ACHN (cell line): ENCODE measurements at places on chromosomes 12 and 14.

- DNase-seq, result peak; percentile 37
Measured at GRCh38 chr14:74257078-74257940, 18.1 kb downstream of the VSX2 start.

DNA sequence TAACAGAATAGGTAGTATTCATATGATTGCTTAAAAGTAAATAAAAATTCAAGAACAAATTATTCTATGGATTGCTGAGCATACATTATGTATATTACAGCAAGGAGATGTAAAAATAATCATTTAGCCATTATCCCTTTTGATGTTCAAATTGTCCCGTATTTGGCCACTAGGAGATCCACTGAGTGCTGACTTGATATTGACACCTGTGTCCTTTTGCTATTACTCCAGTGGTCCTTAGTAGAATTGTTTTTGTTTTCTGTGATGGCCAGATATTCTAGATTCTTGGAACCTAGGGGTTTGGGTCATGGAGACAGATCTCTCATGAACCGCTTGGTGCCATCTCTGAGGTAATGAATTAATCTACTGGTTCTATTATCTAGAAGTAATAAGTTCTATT, 16.8 kb downstream of the ERO1A start:
- DNase-seq, result peak; percentile 14

DNA sequence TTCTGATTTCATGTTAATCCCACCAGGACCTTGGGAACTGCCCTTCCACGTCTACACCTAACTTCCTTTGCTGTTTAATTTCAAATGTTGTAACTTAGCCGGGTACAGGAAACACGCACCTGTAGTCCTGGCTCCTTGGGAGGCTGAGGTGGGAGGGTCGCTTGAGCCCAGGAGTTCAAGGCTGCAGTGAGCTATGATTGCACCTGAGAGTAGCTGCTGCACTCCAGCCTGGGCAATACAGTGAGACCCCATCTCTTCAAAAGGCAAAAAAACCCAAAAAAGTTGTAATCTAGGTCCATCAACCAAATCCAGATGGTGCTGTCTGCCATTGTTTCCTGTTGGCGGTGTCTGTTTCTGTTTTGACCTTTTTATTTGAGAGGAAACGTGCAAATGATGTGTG, 14.5 kb downstream of the BCL7A start:
- no peak for DNase-seq

GRCh38 chr12:5985471-5985870, 40.4 kb upstream of the ANO2 start:
- DNase-seq, result no peak

- DNase-seq, result peak; percentile 21
Measured at GRCh38 chr12:2960996-2961616, 1.9 kb downstream of the TEAD4 start.

DNA sequence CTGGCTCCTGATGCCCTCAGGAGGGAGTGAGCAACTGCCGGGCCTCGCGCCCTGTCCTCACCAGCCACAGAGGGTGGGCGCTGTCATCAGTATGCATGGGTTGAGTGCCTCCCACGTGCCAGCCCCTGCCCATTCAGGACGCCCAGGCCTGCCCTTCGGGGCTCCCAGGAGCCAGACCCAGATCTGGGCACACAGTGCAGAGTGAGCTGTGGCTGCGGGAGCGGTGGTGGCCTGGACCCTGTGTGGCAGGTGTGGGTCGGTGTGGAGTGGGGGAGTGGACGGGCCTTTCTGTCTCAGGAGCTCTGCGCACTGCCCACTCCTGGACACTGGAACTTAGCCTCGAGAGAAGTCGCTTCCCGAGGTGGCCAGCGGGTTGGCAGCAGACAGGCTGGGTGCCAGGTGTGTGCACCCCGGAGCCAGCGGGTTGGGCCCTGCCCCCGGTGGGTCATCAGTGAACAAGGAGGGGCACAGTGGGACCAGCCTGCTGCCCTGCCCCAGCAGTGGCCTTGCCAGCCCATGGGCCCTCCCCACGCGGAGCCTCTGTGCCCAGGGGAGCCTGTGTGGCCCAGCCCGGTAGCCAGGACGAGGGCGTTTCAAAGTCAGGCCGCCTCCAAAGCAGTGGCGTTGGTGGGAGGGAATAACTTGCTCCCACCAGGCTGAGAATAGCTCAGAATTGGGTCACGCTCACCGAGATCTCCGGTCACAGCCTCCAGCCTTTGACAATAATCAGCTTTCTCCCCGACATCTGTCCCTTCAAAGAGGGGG, 9.5 kb downstream of the TRMT61A start:
- no peak for DNase-seq

- DNase-seq, result no peak
Measured at GRCh38 chr14:76863724-76864407, 37.7 kb downstream of the LRRC74A start.

GRCh38 chr14:24390701-24391468, 7.9 kb upstream of the NYNRIN start:
- peak; percentile 23 for DNase-seq

DNA sequence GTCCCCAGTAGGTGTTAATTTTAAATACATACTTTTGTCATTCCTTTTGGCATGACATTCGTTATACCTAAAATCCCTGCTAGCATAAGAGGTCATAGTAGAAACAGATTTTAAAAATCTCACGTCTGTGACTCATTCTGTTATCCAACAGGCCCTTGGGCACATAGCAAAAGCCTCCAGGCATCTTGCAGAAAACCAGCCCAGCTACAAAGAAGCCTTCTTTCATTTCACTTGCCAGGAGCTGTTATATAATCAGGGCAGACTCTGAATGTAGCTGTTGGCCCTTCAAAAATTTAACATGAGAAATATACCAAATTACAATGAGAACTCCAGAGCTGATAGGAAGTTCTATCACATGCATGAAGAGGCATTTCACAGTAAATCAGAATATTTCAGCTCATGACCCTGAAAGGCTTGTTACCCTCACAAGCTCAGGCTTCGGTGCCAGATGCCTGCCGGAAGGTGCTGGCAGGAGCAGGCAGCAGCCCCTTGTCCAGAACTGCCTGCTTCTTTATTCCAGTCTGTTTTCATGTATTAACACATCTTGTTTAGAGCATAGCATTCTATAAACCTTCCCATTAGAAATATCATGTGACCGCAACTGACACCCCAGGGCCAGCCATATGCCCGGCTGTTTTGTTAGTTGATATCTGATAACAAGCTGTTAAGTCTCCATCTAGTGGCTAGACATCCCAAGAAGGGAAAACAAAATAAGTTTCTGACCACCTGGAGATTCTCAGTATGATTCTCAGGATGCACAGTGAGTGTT, 17.8 kb downstream of the E2F7 start:
- no peak for DNase-seq

DNA sequence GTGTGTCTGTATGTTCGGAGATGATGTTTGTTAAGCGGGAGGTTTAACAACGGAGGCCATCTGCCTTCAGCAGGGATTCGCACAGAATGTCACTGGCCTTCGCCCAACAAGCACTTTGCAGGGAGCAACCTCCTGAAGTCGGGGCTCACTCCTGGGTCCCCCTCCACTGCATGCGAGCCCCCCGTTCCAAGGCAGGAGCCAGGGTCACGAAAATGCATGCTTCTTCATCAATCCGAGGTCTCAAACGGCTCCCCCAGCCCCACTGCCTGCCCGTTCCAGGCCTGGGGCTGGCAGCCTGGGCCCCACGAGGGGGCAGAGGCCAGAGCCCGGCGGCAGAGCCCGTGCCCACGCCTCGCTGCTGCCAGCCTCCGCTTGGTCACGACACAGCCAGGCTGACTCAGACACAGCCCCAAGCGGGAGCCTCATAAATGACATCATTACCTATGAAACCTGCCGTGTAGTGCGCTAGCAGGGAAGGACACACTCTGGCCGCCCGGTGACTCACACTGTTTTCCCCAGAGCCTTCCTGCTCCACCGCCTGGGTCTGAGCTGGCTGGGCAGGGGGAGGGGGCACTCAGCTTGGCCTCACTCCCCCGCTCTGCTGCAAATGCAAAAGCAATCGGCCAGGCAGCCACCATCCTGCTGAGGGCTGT, 169.5 kb upstream of the RTL1 start:
- peak; percentile 95 for DNase-seq

GRCh38 chr14:73773441-73774240, 59.5 kb upstream of the PNMA1 start:
- DNase-seq, result no peak

DNA sequence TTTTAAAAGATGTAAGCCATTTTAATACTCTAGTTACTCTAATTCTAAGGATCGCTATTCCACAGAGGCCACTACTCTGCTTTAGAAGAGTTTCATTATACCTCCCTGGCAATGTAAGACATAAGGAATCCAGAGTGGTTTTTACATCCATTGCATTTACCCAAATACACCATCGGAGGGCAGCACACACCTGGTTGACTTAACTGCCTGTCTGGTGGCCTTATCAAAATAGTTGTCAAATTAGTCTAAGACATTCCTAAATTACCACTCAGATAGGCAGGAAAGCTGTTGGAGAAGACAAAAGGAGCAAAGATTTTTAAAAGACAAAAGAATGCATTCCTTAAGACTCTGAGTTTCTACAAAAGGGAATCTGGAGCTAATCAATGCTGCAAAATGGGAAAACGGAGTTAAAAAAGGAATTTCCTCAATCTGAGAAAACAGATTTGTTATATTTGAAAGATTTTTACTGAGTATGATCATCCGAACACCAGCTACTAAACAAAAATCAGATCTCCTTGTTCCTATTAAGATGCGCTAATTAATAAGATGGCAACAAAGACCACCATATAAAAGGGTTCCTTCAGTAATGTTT, 33.8 kb upstream of the FGD4 start:
- peak; percentile 81 for DNase-seq

- DNase-seq, result peak; percentile 66
Measured at GRCh38 chr12:53476769-53477209, 22.5 kb downstream of the MAP3K12 start.

DNA sequence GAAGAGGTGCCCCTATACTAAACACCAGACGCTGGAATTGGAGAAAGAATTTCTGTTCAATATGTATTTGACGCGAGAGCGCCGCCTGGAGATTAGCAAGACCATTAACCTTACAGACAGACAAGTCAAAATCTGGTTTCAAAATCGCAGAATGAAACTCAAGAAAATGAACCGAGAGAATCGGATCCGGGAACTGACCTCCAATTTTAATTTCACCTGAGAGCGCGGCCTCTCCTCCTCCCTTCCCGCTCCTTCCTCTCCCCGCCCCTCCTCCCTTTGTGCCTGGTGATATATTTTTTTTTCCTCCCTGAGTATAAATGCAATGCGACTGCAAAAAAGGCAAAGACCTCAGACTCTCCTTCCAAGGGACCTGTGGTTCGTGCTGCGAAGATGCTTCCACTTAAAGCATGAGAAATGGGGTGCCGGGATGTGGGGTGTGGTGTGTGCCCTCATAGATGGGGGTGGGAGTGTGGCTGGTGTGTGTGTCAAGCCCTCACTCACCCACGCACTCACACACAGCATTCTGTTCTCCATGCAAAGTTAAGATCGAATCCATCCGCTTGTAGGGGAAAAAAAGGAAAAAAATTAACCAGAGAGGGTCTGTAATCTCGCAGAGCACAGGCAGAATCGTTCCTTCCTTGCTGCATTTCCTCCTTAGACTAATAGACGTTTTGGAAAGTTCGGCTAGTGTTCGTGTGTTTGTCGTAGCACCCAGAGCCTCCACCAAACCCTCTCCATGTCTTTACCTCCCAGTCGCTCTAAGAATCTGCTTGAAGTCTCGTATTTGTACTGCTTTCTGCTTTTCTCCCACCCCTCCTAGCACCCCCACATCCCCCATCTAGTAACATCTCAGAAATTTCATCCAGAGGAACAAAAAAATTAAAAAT, 4.5 kb downstream of the HOXC10 start:
- peak; percentile 44 for DNase-seq

- no peak for DNase-seq
Measured at GRCh38 chr12:3137814-3138445, 60.8 kb downstream of the TSPAN9 start.

DNA sequence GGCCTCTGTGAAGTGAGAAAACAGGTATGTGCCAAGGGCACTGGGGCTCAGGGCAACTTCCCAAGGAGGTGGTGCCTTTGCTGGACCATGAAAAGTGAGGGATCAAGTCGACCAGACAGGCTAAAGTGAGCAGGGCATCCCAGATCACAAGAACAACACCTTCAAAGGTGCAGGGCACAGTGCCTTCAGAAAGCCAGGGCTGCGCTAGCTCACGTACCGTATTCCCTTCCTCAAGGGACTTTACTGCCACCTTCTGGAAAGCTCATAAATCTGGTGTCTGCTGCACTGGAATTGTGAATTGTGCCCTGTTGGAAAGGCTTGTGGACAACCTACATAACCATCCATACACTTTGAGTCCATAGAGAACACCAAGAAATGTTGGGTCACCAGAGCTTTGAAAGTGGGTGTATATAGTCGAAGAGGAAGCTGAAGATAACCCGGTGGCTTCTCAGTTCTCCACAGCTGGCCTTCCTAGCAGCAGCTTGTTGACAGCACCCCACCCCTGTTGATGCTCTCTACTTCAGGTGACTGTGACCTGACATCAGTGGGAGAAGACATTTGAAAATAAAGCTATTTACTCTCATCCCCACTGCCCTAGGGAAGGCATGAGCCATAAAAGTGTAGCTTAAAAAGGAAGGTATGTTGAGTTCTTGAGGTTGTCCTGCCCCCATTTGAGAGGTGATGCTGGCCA, 24.5 kb downstream of the FIGNL2 start:
- DNase-seq, result peak; percentile 79

DNA sequence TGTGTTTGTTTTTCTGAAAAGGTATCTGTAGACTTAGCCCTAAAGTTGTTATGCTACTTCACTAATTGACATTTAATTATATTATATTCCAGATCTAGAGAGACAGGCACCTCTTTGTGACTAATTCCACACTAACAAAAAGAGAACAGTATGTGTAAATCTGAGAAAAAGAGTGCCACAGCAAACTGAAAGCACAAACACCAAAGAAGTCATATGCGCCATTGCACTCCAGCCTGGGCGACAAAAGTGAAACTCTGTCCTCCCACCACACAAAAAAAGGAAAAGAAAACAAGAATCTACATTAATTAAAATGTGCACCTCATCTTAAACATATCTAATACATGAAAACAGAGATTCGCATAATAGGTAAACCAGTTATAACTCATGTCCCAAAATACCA, 4.4 kb upstream of the CSRNP2 start:
- DNase-seq, result no peak

- DNase-seq, result peak; percentile 24
Measured at GRCh38 chr12:11881835-11882234, 188.9 kb upstream of the BCL2L14 start.

- peak; percentile 15 for DNase-seq
Measured at GRCh38 chr12:133058203-133059113, 21.1 kb downstream of the ZNF84 start.

- DNase-seq, result no peak
Measured at GRCh38 chr14:104966261-104966865, 11.8 kb downstream of the AHNAK2 start.

DNA sequence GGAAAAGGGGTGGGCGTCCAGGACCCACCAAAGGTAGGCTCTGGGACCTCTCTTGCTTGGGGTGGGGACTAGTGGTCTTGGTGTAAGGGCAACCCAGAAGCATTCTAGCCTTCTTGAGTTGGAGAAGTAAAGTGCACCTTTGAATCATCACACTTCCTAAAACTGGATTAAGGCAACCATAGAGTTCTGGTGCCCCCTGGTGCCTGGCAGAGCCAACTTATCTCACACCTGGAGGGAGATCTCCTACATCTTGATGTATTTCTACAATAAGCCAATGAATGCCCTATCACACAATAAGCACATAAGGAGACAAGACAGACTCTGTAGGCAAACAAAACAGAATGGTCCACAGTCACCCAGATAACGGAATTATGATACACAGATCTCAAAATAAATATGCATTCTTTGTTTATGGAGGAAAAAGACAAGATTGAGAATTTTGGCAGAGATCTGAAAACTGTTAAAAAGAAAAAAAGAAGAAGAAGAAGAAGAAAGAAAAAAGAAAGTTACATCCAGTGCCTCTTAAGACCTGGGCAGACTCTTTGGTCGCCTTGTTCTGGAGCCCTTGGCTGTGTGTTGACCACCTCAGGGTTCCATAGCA, 95.9 kb upstream of the PPP2R5C start:
- DNase-seq, result peak; percentile 26
